ENCODE measurements at places on chromosomes 4 and X. TPM values are rescaled to one million over a fixed set of nuclear protein-coding genes. Genes with fewer than 3 reads are reported as not detected.

PF4V1 gene
- total RNA-seq = 9.2 TPM

SLC26A1 gene
- 0.09 TPM for total RNA-seq

MMRN1 gene
- total RNA-seq = 0.42 TPM

MAGEA2 gene
- total RNA-seq = not detected

GABRQ gene
- total RNA-seq = 2.3 TPM

SUPT20HL2 gene
- total RNA-seq = not detected

SATL1 gene
- total RNA-seq = not detected

SLC10A3 gene
- 54.4 TPM for total RNA-seq

LRRC66 gene
- total RNA-seq = 1.5 TPM

ARR3 gene
- not detected for total RNA-seq

NAP1L2 gene
- 0.59 TPM for total RNA-seq

ADAM29 gene
- not detected for total RNA-seq

HSFX1 gene
- total RNA-seq = 0.89 TPM

PPP1R3F gene
- total RNA-seq = 7.1 TPM

DDX60 gene
- total RNA-seq = 17.7 TPM

DDX53 gene
- not detected for total RNA-seq

DRP2 gene
- total RNA-seq = 2.6 TPM

UGT2B10 gene
- total RNA-seq = not detected

LPAR4 gene
- total RNA-seq = not detected

SERTM2 gene
- 0.05 TPM for total RNA-seq

TMPRSS11B gene
- not detected for total RNA-seq

SH3RF1 gene
- total RNA-seq = 14.6 TPM

RHOXF1 gene
- not detected for total RNA-seq

PDGFRA gene
- total RNA-seq = 82.1 TPM

CYP4V2 gene
- 16.3 TPM for total RNA-seq

ASB12 gene
- not detected for total RNA-seq

PTCHD1 gene
- not detected for total RNA-seq

GLRA3 gene
- total RNA-seq = not detected

TRAM1L1 gene
- total RNA-seq = 3.3 TPM

PAK3 gene
- 2.2 TPM for total RNA-seq

TMEM154 gene
- 9.8 TPM for total RNA-seq

FAM9B gene
- not detected for total RNA-seq

FAM184B gene
- total RNA-seq = 0.05 TPM

TNMD gene
- not detected for total RNA-seq

ITM2A gene
- total RNA-seq = not detected

PABPC5 gene
- total RNA-seq = 0.46 TPM

HSFX4 gene
- total RNA-seq = not detected

APELA gene
- not detected for total RNA-seq

JCHAIN gene
- total RNA-seq = not detected

Measured in smooth muscle cell of the umbilical artery (primary cell).